CD4-positive, alpha-beta T cell treated with Interferon alpha-2 for 1 hour (primary cell): ENCODE measurements at places on chromosomes 16 and 17.

DNA sequence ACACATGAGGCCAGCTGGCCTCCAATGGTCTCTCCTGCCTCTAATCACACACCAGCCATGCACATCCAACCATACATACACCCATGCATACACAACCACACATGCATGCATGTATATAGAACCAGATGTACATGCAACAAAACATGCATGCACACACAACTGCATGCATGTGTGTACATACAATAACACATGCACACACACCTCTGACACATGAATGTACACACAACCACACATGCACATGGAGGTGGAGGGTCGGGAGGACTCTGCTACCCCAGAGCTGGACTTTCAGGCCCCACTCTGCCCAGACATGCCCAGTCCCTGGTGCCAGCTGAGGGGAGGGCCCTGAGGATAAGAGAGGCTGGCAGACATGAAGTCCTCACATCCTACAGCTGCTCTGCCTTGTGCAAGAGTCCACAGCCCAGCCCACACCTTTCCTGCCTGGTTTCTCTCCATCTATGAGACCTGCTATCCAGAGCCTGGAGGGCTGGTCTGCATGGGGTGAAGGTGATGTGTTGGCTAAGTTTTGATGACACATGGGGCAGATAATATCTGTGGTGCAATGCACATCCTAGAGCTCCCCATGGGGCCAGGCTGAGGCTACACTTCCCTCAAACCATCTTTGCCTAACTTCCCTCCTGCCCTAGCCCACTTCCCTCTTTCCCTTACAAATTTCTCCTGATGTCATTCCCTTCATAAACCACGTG is 50.9 kb upstream of the SDK2 start:
- DNase-seq: no peak

GRCh38 chr17:81870131-81870980 is 781 bp downstream of the ARHGDIA start:
- peak; percentile 54 for DNase-seq

GRCh38 chr16:72788269-72788809 is 259.6 kb downstream of the ZFHX3 start:
- no peak for DNase-seq

GRCh38 chr17:65093930-65094329 is 37.4 kb upstream of the GNA13 start:
- no peak for DNase-seq

DNA sequence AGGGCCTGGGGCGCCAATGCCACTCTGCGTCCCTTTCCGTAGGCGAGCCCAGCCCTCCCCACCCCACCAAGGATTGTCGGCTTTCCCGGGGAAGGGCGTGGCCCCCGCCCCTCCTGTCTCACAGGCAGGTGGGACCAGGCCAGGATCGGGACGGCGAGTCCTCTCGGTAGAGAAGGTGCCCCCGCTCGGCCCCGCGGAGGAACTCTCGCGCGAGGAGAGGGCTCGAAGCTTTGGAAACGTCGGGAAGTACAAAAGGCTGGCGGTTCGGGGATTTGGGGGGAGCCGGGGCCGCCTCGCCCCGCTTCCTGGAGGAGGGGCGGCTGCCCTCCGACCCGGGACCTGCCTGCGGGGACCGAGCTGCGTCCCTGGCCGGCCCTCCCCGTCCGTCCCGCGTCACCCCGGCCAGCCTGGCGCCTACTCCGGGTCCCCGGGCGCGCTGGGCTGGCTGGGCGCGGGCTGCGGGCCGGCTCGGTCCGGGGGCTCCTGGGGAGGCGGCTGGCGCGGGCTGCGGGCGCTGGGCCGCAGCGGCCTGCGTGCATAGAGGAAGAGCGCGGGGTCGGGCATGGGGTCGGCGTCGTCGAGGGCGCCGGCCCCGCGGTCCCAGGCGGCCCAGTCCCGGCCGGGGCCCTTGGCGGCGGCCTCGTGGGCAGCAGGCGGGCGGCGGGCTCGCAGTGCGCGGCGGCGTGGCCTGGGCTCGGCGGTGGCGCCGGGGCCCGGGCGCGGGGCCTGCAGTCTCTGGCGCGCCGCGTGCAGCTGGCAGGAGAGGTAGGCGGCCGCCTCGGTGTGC is 12.6 kb upstream of the CLUH start:
- no peak for DNase-seq

GRCh38 chr17:14699574-14700185 is 398.8 kb downstream of the HS3ST3B1 start:
- DNase-seq: no peak

DNA sequence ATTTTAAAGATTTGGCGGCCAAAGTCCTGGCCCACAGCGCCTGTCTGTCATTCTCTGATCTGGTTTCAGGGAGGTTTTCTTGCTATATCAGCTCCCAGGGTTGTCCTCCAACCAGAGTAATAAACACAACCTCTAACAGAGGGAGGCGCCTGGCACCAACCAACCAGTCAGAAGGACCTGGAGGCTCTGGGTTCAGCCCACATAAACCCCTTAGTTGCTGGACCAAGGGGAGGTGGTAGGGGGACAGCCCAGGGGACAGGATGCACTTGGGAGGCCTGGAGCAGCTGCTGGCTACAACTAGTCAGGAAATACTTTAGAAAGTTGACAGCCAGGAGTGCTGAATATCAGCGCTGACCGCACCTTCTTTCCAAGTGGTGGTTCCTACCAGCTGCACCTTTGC is 41.7 kb upstream of the CDRT4 start:
- no peak for DNase-seq

- no peak for DNase-seq
Observed at GRCh38 chr16:75559564-75560372, 3.7 kb upstream of the TMEM231 start.

DNA sequence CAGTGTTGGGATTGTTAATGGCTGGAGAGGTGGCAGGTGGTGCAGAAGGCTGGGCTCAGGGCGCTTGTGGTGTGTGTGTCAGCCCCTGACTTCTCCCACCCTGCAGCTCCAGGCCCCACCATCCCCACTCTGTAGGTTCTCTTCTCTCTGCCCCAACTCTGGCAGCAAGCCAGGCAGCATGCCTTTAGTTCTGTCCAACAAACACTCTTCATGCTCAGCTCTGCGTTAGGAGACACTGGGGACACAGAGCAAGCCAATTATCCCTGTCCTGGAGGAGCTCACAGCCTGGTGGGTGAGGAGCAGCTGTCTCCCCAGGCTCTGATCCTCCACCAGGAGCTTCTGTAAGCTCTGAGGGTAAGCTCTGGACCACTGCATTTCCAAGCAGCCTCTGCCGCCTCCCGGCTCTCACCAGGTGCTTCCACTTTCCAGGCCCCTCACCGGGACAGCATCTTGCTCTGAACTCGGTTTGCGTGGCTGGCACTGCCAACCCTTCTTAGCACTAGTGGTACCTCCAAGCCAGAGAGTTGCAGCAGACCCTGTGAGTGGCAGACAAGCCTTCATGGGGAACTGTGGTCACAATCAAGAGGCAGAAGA is 34.3 kb upstream of the WSCD1 start:
- no peak for DNase-seq

DNA sequence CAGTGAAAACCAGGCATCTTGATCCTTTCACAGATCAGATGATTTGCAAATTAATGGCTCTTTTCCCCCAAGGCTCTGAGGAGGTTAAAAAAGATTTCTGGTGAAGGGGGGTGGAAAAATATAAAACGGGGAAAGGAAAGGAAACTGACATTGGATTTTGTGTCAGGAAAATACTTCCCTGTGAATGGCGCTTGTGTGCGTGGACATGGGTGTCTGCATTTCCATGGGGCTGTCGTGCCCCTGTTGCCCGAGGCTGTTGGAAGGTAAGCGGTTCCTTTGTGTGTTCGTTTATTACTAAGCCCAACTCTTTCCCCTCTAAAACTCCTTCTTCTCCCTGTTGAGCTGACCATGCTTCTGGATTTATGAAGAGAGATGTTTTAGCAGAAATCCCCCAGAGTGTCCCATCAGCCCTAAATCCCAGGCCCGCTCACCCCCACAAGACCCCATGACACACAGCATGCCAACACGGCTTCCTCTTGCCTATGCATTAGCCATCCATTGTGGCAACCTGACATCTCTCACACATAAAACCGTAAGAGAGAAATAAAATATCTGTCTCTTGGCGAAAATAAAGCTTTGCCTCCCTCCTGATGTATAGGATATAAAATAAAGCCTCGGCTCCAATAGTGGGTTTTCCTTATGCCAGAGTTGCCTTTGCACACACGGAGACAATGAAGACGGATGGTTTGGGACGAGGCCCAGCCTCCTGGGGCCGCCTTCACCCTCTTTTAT is 7.3 kb upstream of the LHX1 start:
- DNase-seq: no peak

- DNase-seq: no peak
Observed at GRCh38 chr16:83622010-83622409, 185.8 kb upstream of the HSBP1 start.

DNA sequence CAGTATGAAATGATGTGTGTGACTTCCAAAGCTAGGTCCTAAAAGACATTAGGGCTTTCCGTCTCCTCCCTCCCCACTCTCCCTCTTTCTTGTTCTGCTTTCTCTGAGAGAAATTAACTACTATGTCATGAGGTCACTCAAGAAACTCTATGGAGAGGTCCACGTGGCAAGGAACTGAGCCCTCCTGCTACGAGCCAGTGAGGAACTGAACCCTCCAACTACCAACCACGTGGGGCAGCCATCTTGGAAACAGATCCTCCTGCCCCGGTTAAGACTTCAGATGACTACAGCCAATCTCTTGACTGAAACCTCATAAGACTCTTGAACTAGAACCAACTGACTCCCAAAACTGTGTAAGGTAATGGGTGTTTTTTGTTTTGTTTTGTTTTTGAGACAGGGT is 4.2 kb upstream of the ALOX15 start:
- no peak for DNase-seq

DNA sequence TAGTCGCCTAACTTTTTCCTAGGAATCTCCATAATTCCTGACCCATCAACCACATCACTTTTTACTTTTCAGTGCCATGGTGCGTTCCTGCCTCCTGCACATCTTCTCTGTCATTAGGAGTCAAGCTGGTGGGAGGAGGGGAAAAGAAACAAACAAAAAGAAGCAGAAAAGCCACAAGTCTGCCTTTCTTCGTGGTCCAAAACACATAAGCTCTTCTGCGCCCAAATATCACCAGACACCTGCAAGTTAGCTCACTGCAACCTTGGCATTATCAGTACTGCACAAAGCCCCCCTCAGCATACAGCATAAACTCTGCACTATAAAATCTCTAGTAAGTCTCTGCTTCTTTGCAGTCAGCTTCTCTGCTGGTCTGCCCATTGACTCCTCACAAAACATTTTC is 295.3 kb downstream of the HS3ST3B1 start:
- DNase-seq: no peak

DNA sequence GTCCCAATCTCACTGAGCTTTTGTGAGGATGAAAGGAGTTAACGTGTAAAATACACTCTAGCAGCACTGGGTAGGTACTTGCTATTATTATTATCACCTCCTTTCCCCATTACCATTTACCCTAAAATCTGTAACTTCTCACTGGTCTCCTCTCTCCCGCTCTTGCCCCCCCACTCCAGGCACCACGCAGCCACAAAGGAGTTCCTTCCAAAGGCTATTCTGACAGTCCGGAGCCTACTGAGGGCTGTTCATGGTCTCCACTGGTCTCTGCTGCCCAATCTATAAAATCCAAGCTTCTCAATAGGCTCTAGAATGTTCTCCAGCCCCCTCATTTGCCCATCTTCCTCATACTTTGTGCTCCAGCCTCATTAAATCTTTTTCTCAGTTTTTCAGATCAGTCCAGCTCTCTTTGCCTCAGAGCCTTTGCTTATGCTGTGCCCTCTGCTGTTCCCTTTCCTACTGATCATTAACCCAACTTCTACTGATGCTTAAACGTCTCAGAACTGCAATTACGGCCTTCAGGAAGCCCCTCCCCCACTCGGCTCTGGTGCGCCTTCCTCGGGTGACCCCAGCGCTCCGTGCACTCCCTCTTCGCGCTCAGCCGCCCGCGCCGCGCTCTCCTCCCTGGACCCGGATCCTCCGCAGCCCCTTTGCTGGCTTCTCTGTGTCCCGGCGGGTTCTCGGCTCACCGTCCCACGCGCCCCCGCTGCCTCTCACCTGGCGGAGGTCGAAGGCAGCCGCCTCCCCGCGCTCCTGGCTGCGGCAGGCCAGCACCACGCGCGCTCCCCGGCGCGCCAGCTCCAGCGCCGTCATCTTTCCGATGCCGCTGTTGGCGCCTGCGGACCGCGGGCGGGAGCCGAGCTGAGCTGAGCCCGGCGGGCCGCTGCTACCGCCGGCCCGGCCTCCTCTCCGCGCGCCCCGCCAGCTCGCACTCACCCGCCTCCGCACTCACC is 737 bp downstream of the DHRS13 start:
- peak; percentile 14 for DNase-seq

GRCh38 chr17:19652595-19652994 is 4.0 kb downstream of the ALDH3A2 start:
- no peak for DNase-seq

GRCh38 chr17:45144199-45145034 is 3.9 kb upstream of the HEXIM1 start:
- DNase-seq: no peak

DNA sequence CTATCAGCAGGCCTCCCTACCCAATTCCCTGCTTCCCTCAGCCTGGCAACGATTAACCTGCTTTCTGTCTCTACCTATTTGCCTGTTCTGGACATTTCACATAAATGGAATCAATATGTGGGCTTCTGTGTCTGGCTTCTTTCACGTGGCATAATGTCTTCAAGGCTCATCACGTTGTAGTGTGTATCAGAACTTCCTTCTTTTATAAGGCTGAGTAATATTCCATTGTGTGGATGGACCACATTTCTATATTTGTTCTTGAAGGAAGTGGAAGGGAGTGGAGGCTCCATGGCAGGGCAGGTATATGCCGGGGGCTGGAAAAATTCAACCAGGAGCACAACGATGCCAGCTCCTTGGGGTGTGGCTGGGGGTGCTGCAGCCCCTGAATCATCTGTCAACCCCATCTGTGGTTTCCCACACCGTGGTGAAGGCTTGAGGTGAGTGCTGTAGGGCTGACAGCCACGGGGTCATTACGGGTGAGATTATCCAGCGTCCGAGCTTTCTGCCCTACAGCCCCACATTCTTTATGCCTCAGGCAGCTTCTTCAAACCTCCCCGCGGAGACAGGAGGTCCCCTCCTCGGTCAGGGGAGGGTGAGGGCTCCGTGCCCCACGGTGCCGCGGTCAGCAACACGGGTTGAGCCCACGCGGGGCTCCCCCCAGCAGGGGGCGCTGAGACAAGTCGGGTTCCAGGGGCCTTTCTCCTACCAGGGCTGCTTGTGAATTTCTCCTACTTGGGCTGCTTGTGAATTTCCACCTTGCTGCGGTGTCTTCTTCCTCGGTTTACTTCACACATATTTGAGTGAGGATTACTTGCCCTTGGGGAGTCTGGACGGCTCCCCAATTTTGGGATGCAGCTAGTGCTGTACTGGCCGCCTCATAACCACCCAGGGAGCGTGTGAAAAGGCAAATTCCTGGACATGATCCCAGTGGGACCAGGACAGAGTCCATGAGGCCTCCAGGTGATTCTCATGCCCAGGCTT is 18.3 kb upstream of the WFIKKN2 start:
- peak; percentile 49 for DNase-seq

DNA sequence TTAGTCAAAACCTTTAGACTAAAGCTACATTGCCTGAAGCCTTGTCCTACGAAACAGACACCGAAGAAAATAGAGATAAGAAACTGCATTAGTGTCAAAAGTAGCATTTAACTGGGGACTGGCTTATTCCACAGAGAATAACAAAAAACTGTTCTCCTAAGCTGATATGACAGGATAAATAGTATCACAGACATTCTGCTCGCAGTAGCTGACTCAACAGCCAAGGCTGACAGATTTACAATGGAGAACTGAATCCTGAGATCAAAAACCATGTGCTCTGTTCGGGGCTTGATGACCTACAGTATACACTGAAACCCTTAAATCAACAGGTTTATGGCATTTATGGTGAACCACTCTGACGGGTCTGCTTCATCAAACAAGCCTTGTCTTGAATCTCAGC is 25.5 kb downstream of the ADAMTS18 start:
- no peak for DNase-seq

GRCh38 chr16:23330161-23330560 is 28.1 kb downstream of the SCNN1B start:
- DNase-seq: no peak

- no peak for DNase-seq
Observed at GRCh38 chr16:9098377-9099090, 7.1 kb downstream of the HAPSTR1 start.
